ENCODE measurements at places on chromosomes 6 and 20.

DNA sequence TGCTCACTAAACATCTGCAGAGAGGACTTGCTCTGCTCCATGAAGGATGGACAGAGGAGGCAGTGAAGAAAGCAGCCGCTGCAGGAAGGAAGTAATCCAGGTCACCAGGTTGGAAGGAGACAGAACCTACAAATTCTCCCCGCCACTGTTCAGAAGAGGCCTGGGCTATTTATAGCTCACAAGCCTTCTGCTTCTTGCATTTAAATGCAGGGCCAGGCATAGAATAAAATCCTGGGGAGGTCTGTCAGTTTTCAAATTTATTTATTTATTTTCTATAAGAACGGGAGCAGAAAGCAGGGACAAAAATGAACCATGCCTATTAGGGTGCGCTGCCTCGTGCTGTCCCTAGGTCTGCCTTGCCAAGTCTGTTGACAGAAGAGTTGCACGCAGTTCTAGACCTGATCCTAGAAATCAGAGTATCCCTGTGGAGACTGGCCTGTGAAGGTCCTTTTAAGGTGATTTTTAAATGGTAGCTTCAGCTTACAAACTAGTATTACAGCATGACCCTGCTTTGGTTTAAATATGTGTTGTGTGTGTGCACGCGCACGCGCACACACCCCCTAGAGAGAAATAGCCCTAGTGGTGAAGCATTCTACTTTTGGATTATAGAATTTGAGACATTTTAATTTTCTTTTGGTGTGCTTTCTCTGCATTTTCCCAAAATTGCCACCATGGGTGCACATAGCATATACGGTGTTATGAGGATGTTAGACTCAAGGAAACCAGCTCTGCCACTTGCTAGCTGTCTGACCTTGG, 19.5 kb downstream of the RIMS4 start:
- DNase-seq, result no peak

- no peak for DNase-seq
Measured at GRCh38 chr20:61807471-61808160, 258.1 kb downstream of the TAF4 start.

GRCh38 chr6:93970684-93971083, 551.3 kb upstream of the EPHA7 start:
- no peak for DNase-seq

- no peak for DNase-seq
Measured at GRCh38 chr6:131758920-131759319, 48.1 kb upstream of the CTAGE9 start.

DNA sequence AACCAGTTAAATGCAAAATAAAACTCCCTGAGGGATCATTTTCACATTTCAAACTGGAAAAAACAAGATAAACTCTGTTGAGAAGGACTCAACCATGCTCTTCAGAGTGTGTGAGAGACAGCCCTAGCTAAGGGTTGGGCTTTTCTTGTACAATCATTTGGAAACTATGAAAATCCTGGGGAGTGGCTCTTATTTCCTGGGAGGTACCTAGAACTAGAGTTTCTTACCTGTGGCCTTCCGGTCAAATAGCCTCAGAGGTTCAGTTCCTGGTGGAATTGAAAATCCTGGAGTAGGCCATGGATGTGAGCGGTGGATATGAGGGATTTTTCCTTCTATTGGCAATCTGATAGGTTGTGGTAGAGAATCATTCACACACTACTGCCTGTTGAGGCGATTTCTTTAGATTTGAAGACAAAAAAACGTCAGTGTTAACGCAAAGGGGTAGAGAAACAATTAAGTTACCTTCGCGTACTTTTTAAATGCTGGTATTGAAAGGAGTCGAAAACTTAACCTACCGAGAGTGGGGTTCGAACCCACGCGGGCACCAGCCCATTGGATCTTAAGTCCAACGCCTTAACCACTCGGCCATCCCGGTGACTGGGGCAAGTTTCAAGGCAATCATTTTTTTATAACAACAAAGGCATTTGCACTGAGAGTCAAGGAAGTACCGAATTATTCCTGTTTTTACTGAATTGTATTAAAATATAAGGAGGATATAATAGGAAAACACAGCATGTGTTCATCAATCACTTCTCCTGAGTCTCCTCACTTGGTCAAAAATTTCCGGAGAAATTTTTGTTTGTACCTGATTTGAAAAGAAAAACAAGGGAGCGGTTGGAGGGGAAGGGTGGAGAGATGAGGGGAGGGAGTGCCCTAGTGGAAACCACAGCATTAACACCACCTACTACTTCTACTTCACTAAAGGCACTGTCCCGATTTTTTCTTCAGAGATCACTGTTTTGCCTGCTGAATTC, 191.3 kb downstream of the OR2B2 start:
- DNase-seq, result peak; percentile 27

- no peak for DNase-seq
Measured at GRCh38 chr20:20317621-20318364, 50.1 kb upstream of the INSM1 start.

- DNase-seq, result no peak
Measured at GRCh38 chr6:101668496-101669030, 275.1 kb downstream of the GRIK2 start.

DNA sequence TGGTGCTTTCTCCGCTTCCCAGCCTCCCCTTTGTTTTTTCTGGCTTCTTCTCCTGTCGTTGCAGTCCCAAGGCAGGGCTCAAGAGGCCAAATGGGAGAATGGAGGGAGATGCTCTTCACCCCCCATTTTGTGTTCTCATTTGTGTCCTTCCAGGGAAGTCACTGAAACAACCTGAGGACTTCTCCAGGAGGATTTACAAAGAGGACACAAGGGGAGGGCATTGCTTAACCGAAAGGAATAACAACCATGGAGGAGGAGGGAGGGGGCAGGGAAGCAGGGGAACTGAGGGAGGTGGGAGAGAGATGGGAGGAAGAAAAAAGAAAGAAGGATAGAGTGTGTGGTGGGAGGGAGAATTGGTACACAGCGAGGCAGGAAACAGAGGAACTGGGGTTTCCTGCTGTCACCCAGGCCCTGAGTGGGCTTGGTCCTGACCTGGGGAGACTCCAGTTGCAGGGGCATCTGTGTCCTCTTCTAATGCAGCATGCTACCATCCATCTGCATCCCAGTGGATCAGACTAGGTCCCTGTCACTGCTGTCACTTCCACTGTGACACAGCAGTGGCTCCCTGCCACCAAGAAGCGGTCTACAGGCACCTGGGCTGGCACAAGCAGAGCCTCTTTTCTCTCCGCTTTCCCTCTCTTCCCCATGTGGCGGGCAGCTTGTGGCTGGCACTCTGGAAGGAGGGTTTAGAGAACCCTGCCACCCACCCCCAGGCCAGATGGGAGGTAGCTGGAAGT, 17.1 kb upstream of the MLN start:
- no peak for DNase-seq

- no peak for DNase-seq
Measured at GRCh38 chr6:142937986-142938385, 7.0 kb downstream of the HIVEP2 start.

- DNase-seq, result no peak
Measured at GRCh38 chr6:4350567-4351519, 215.5 kb upstream of the ECI2 start.

- DNase-seq, result no peak
Measured at GRCh38 chr6:66897576-66897975, 1190.5 kb upstream of the EYS start.

- no peak for DNase-seq
Measured at GRCh38 chr6:108841377-108841855, 6.8 kb upstream of the ARMC2 start.

DNA sequence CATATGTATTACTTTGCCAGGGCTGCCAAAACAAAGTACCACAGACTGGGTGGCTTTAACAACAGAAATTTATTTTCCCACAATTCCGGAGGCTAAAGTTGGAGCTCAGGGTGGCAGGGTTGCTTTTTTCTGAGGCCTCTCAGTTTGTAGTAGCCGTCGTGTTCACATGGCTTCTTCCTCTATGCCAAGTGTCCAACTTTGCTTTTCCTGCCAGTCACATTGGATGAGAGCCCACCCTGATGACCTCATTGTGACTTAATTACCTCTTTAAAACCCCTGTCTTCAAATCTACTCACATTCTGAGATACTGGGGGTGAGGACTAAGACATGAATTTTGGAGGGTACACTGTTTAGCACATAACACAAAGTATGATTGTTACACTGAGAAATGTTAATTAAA, 9.9 kb upstream of the ECT2L start:
- no peak for DNase-seq

DNA sequence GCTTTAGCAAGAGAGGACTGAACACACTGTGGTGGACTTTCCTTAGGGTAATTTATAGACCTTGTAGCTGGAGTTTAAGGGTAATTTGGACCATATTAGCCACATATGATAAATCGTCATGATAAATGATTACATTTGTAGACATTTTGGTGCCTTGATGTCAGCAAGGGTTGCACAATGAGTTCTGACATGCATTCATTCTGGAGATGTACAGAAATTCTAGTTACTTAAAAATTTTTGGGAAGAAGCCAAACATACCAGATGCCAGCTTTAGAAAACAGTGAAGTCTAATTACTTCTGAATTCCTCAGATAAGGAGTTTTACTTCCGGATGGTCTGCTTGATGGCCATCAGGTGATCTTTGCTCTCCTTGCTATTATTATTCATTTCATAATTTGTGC, 653.1 kb downstream of the TBC1D32 start:
- no peak for DNase-seq

- no peak for DNase-seq
Measured at GRCh38 chr6:12472601-12473038, 182.5 kb downstream of the EDN1 start.

- DNase-seq, result no peak
Measured at GRCh38 chr20:2864626-2865025, 8.7 kb upstream of the PTPRA start.

DNA sequence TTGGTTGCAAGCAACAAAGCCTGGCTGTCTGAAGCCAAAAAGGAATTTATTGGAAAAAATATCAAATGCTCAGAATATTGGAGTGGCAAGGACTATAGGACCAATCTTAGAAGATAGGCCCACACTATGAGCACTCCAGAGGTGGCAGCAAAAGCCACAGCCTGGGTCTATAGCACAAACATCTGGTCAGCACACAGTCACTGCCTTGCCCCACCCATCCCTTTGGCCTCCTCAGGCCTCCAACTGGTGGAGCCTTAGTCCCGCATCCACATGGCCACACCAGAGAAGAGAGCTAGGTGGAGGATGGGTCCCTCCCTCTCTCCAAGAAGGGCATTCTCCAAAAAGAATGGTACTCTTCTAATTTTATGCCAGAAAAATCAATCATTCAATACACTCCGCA, 14.0 kb downstream of the NUDT3 start:
- no peak for DNase-seq

- DNase-seq, result peak; percentile 39
Measured at GRCh38 chr6:11368760-11369159, 136.3 kb upstream of the NEDD9 start.

GRCh38 chr20:836190-836589, 2.7 kb downstream of the FAM110A start:
- DNase-seq, result no peak

- DNase-seq, result no peak
Measured at GRCh38 chr20:48697845-48698491, 129.8 kb downstream of the PREX1 start.

- DNase-seq, result no peak
Measured at GRCh38 chr6:159788753-159789376, 537 bp downstream of the TCP1 start.

DNA sequence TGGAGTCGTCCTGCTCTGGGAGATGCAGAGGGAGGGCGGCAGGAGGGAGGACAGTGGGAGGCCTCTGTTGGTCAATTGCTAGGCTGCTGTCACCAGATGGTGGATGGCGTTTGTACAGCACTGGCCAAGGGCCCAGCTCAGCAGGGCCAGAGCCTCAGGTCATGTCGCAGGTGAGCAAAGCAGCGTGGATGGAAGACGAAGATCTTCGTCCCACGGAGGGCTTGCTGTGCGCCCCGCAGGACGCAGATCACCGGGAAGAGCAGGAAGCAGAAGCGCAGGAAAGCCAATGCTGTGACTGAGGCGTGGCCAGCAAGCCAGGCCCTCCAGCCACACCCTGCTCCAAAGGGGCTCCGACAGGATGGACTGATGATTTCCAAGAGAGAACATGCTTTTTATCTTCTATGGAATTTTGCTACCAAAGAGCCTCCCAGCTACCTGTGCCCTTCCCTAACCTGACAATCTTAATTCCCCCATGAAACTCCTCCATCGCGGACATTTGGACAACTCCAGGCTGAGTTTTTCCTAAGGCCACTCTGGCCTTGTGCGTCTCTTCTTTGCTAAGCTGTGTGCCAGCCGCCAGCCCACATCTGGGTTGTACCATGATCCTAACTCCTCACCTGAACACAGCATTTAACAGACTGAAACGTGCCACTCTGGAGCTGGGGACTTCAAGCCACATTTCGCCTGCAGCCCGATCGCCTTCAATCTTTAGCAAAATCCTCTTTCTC, 3.5 kb upstream of the SLCO4A1 start:
- DNase-seq, result no peak

- no peak for DNase-seq
Measured at GRCh38 chr20:40317156-40317790, 371.8 kb downstream of the MAFB start.

Data from GM10248 (cell line).